ENCODE measurements at places on chromosomes 6 and 20. TPM values are rescaled to one million over a fixed set of nuclear protein-coding genes. Genes with fewer than 3 reads are reported as not detected.
A peak's percentile ranks its signal among the peaks of the same experiment; 100 is the strongest.

DNA sequence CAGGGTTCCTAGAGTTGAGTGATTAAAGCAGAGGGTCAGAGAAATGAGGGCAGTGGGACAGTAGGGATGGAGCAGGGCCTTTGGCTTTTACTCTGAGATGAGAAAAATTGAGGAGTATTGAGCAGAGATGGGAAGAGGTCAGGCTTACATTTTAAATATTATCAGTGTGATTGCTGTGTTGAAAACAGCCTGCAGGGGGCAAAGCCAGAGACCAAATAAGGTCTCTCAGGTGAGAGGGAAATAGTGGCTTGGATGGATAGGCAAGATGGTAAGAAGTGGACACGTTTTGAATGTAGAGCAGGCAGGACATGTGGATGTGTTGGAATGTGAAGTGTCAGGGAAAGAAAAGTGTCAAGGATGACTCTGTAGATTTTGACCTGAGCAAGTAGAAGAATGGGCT is 105.0 kb upstream of the MAP3K7 start:
- DNase-seq = no peak

DNA sequence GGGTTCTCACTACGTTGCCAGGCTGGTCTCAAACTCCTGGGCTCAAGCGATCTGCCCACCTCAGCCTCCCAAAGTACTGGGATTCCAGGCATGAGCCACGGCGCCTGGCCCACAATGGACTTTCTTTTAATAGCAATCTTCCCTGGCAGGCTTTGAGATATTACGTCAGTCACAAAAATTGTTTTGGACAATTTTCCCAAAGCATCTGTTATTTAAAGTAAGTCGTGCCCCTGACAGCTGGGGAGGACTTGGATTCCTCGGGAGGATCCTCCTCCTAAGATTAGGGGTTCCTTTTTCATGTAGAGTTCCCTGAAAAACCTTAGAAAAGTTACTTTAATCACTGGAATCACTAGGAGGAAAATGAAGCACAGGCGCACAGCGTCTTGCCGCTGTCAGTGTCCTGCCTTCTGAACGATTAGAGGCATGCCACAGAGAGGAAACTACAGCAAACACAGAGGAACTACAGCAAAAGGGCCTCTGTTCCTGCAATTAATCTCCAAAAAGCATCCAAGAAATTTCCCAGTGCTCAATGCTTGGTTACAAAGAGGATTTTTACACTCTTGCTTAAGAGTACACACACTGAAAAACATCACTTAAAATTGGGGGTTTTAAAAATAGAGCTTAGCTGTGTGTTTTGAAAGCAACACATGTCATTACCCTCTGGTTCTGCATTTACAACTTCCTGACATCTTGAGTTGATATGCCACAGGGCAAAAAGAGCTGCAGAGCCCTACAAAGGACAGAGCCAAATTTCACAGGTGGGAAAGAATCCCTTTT is 4.5 kb downstream of the ACSS1 start:
- peak; percentile 80 for DNase-seq

COL19A1 gene
- polyA plus RNA-seq = 0.04 TPM

DNA sequence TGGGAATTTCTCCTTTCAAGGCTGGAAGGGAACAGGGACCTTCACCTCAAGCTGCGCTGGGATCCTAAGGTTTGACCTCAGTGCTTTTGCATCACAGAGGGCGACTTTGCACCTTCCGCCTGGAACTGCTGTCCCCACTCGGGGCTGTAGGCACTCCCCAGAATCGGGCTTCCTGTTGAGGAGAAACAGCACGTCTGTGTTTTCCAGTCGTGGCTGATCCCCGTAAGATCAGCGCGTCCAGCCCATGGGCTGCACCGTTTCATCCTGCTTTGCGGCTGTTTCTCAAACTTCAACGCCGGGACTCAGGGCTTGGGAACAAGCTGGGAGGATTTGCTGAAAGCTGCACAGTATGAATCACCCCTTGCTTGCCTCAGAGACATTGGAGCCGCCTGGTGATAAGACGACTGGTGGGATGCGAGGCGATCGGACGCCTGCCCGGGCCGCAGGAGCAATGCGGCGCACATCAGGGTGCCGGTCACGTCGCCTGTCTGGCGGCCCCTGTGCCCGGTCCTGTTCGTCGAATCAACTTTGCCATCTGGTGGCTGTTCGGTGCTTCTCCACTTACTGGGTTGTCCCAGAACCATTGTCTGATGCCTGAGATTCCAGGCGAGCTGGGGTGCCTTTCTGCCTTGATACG is 53.6 kb upstream of the FRMD1 start:
- peak; percentile 52 for DNase-seq

DNA sequence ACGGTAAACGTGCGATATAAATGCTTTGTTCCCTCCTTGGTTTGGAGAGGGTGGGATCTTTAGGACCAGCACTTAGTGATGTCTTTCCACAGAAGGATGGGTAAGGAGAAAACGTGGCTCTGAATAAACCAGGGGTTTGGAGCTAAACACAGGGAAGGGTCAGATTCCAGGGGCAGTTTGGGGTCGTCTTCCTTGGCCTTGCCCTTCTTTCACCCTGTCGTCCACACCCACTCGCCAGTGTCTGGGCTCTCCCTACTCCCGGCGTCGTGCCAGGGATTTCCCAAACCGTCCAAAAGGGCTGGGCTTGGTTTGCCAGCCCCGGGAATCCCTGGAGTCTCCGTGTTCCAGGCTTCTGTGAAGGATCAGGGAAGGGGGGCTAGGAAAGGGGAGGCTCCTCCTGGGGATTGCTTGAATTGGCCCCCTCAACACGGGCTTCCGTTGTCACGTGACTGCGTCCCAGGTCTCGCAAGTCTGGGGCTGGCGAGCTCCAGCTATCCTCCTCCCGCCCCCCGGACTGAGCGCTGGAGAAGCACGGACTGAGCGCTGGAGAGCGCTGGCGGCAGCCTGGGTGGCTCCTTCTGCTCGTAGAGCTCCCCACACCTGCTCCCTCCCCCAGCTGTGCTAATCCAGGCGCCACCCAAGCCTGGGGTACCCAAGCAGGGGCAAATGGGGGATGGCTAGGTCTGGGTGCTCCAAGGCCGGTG is 9.4 kb upstream of the ARMC12 start:
- peak; percentile 94 for DNase-seq

GRCh38 chr6:151675746-151676459 is 131.6 kb upstream of the ESR1 start:
- DNase-seq = no peak

DNA sequence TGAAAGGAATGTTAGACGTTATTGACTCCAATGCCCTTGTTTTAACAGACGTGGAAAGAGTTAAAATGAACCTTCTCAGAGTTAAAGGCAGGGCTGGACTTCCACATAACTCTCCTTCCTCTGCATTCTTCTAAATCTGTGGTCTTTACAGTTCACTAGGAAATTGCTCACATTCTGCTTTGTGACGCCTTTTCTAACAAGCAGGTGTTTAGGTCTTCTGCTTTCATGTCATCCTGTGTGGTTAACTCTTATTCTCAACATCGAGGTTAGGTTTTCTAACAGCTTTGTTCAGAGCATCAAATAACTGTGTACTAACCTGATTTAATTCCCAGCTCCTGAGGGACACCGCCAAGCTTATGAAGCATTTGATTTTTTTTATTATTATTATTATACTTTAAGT is 81.3 kb upstream of the NT5E start:
- DNase-seq = no peak

DNA sequence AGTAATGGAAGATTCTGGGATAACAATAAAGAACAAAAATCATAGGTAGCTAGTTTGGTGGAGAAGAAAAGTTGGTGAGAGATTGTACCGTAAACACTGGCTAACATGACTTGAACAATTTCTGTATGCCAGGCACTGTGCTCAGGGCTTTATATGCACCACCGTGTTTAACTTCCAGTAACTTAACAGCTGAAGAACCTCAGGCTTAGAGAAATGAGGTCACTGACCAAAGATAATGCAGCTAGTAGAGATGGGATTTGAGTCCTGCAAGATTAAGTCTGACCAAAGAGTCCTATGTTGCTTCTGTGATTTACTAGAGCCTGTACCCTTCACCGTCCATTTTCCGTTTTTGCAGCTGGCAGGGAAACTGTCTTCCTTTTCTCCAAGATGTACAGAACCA is 2.7 kb downstream of the CSTF1 start:
- DNase-seq = no peak

MKKS gene
- polyA plus RNA-seq = 40.1 TPM

CLVS2 gene
- polyA plus RNA-seq = 0.06 TPM

DNA sequence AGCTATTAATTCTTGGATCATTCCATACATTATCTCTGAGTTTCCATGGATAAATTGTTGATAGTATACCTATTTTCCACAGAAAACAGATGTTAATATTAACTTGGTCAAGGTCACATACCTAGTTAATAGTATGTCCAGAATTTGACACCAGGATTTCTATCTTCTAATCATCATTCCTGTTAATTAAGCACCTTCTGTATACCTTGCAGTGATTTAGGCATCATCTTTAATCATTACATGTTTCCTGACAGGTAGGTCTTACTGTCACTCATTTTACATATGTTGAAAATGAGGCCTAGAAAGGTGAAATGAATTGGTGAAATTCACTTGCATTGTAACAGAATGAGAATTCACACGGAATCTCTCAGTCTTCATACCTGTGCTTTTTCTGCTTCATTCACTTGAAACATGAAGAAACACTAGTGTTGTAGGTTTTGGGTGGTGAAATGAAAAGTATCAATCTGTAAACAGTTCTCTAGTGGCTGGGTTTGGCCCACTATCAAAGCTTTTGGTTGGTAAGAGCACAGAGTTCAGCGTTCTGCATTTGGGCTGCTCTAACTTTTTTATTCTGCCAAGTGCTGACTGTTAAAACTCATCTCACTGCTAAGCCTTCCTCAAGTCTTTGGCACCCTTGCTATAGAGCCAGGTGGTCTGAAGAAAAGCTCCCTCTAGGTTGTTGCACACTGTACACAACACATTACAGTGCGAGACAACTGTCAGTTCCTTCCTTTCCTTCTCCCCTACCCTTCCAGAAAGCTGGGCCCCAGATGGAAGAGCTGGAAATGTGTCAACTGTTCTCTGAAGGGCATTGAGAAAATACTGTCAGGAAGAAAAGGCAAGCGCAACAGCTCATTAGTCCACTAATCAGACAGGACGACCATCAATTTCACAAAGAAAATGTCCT is 57.8 kb upstream of the C20orf144 start:
- no peak for DNase-seq

POU5F1 gene
- 0.27 TPM for polyA plus RNA-seq

GRCh38 chr6:7671581-7671980 is 54.3 kb upstream of the BMP6 start:
- no peak for DNase-seq

- no peak for DNase-seq
Measured at GRCh38 chr20:37651932-37652331, 41.9 kb upstream of the CTNNBL1 start.

DNA sequence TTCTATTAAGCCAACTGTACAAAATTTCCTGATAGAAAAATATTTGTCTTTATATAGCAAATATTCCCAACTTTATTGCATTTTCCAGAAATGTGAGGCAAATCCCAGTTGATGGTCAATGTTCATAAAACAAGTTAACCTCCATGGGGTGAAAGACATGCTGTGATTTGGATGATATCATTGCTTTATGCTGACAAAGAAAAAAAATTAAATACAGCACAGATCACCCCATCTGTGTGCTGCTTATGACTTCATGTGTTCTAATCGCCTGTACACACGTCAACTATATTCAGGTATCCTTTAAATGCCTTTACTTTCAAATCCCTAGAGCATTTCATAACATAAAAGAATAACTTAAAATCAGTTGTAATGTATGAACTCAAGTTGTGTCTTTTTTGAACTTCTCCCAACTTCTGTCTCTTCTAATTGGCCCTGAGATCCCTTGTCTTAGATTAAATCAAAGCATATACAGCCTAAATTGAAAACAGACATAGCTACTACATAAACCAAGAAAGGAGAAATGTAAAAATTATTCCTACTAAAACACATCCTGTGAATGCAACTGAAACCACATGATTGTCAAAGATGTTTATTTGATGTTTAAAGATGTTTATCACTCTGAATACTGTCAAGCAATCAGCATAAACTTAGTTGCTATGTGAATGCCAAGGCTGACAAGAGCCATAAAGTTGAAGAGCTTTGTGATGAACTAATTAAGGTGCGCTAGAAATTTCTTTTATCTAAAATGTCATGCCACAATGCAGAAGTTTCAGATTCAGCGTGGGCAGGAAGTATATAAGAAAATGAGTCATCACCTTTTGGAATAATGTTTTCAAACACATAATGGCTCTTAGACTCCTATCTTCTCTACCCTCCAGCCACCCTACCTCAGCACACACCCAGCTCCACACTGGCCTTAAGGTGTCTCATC is 68.7 kb downstream of the FILIP1 start:
- DNase-seq = no peak

GRCh38 chr6:161048641-161049040 is 57.1 kb downstream of the MAP3K4 start:
- no peak for DNase-seq

CRIP3 gene
- polyA plus RNA-seq = 0.05 TPM

HAO1 gene
- not detected for polyA plus RNA-seq

NAPB gene
- polyA plus RNA-seq = 3.0 TPM

- no peak for DNase-seq
Measured at GRCh38 chr6:83767033-83767432, 58.1 kb upstream of the SNAP91 start.

DNA sequence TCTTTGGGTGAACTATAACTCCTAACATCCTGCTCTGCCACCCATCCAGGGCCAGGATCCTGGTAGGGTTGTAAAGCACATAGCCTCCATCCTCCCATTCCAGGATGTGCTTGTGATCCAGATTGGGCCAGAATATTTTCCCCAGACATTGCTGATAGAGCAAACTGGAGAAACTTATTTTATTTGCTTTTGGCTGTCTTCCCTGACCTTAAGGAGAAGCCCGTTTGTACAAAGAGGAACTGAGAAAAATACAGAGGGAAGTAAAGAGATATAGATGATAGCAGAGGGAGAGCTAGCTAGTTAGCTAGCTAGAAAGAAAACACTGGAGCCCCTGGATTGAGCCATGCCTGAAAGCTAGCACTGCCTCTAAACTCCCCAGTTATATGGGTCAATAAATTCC is 9.0 kb upstream of the HDAC2 start:
- DNase-seq = no peak

GRCh38 chr6:32799168-32799567 is 17.6 kb downstream of the HLA-DOB start:
- DNase-seq = no peak
